CD4-positive, alpha-beta T cell treated with Interleukin-1 beta for 1 hour (primary cell): ENCODE measurements at places on chromosomes 3 and 15.

- no peak for DNase-seq
Measured at GRCh38 chr15:48754011-48754410, 56.9 kb downstream of the CEP152 start.

DNA sequence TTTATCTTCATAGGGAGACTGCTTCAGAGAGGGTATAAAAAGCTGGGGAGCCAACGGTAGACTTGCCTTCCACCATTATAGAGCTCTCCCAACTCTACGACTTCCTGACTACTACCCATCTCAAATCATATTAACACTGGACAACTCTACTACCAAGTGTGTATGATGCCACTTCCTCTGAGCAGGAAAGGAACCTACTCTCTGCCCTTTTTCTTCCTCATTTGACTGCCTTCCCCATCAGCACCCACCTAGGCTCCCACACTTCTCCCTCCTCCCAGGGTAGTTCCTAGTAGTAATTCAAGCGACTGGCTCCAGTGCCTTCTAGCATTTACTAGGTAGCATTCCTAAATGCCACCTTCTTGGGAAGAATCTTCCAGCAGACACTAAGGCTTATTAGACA is 24.5 kb upstream of the TBL1XR1 start:
- DNase-seq = no peak

DNA sequence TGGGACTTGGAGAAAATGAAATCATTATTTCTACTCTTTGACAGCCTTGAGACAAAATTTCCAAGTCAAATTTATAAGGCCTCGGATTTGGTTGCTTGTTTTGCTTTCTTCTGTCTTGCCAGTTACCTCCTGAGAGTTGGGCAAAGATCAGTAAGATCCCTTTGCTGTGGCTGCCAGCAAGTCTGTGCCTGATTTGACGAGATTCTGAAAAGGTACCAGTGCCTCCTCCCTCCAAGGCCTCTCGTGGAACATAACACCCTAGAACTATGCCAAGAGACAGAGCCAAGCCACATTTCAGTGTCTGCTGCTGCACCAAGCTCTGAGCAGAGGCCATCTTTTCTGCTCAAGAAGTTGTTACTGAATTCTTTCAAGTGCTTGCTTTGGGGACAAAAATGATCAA is 61.0 kb downstream of the GTPBP8 start:
- no peak for DNase-seq

DNA sequence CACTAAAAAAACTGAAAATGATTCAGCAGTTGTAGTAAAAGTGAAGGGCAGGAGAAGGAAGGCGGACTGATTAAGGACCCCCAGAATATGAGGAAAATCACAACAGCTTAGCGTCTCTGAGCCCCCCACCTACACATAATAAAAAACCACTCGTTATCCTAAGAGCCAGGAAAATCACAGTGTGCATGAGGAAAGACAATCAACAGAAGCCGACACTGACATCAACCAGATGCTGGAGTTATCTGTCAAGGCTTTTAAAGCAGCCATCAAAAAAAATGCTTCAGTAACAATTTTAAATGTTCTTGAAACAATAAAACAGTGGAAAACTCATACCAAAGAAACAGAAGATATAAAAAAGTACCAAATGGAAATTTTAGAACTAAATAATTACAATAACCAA is 9.7 kb upstream of the CXCR6 start:
- DNase-seq = no peak

DNA sequence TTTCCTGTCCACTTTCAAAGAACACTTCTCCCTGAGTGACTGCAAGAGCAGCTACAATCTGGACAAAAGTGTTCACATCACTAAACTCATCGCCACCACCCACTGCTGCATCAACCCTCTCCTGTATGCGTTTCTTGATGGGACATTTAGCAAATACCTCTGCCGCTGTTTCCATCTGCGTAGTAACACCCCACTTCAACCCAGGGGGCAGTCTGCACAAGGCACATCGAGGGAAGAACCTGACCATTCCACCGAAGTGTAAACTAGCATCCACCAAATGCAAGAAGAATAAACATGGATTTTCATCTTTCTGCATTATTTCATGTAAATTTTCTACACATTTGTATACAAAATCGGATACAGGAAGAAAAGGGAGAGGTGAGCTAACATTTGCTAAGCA is 1.8 kb downstream of the CCRL2 start:
- DNase-seq = no peak

DNA sequence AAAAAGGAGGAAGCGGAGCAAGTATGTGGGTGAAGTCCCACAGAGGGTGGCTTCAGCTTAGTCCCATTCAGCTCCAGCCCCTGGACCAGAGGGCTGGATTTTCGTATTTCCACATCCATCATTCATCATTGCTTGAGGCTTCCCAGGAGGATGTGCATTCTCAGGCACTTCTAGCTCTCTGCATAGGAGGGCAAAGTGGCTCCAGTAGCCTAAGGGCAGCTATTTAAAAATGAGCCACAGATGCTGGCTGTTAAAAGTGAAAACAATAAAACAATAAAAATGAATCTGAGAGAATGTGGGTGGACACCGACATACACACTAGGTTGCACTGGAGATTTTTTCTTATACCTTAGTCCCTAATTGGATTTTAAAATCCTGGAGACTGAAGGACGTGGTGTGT is 629.2 kb upstream of the ZNF385D start:
- DNase-seq = no peak

- no peak for DNase-seq
Measured at GRCh38 chr3:55899887-55900286, 412.8 kb upstream of the WNT5A start.

GRCh38 chr3:108062051-108062450 is 28.8 kb downstream of the CD47 start:
- peak; percentile 6 for DNase-seq

DNA sequence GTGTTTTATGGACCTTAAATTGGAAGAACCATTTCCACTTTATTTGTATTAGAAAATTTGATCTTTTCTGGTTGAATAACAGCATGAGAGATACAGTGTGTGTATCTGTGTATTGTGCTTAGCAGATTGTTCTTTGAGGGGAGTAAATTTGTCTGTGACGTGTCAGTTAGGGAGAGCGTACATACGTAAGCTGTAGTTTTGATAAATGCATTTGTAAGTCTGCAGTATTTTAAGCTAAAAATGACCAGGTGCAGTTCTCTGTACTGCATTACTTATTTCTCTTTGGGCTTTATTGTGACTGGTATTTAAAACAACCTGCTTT is 264.8 kb downstream of the ROBO2 start:
- no peak for DNase-seq

- no peak for DNase-seq
Measured at GRCh38 chr3:70177881-70178645, 134.4 kb downstream of the MDFIC2 start.

GRCh38 chr3:195553268-195553667 is 10.1 kb upstream of the PPP1R2 start:
- DNase-seq = no peak

- no peak for DNase-seq
Measured at GRCh38 chr3:51361746-51362145, 23.3 kb upstream of the MANF start.

- no peak for DNase-seq
Measured at GRCh38 chr3:105260385-105260784, 106.3 kb upstream of the ALCAM start.

GRCh38 chr3:11434563-11435096 is 162.4 kb downstream of the ATG7 start:
- no peak for DNase-seq

DNA sequence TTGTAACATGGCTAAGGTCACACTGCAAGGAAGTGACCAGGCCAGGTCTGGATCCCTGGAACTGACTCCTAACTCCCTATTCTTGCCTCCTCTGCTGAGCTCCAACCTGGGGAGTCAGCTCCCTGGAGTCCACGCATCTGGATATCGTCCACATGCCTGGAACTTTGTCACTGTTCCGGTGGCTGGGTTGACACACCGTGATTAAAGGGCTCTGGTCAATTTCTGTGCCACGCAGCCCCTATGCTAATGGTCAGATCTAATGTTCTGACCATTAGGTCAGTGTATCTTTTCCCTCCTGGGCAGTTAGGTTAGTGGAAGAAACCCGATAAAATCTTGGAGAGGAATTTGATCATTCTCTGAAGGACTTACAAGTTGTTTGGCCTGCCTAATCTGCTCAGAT is 1.6 kb upstream of the TPM1 start:
- DNase-seq = no peak

DNA sequence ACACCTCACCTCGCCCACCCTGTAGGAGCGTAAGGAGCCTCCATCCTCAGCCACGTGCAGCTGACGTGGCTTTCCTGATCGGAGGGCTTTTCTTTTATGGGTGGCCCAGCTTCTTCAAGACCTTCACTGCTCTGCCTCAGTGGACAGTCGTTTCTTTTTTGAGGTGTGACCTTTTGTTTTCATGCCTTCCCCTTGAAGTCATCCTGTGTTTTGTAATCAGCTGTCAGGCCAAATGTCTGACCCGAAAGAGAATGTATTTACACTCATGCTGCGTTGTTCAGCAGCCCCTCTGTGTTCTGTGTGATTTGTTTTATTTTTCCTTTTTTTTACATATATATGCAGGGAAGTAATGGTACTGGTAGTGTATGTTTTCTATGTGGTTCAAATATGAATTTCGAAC is 41.8 kb downstream of the CCK start:
- DNase-seq = no peak

- no peak for DNase-seq
Measured at GRCh38 chr15:95350908-95351307, 979.6 kb upstream of the NR2F2 start.

- no peak for DNase-seq
Measured at GRCh38 chr3:147900851-147901250, 491.7 kb downstream of the ZIC1 start.

DNA sequence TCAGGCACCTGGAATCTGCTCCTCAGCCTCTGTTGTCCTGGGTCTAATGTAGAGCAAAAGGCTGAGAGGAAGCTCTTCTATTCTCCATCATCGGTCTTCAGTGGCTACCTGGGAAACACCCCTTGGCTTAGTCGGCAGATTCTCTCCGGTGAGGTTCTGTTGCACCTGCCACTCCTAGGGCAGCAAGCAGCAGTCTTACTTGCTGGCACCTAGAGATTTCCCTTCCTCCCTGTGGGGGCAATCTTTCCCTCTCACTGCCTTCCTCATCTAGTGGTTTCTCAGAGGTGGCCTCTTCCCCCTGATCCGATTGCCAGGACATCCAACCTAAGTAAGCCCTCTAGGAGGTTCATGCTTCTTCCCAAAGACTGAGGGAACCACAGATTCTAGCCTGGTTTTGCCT is 60.8 kb downstream of the PLS1 start:
- no peak for DNase-seq

DNA sequence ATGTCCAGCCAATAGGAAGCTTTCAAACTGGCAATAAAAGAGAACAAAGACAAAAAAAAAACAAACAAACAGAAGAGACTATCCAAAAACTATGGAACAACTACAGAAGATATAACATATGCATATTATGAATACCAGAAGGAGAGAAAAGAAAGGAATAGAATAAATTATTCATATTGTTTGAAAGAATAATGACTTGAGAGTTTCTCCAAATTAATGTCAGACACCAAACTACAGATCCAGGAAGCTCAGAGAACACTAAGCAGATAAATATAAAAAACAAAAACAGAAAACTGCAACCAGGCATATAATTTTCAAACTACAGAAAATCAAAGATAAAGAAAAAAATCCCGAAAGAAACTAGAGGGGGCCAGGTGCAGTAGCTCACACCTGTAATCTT is 34.1 kb upstream of the AP3B2 start:
- DNase-seq = no peak

GRCh38 chr3:191372122-191372521 is 41.8 kb upstream of the UTS2B start:
- DNase-seq = no peak

DNA sequence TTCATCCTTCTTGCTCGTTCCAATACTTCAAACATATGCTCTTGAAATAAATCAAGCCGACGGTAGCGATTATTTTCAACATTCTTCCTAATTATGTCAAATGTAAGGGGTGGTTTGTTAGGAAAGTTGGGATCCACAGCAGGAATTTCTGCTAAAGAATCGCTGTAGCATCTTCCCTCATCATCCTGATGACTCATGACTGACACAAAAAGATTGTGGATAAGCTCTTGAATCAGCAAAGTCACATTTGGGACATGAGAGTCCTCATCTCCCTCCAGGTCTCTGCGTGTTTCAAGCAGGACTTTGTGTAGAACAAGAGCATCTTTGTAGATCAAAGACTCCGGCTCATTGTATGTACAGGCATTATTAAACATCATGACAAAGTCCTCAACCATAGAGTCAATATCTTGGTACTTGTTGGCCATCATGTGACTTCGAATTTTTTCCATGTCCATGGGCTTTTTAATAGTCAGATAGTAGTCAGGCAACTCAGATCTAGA is 73.0 kb downstream of the UQCC5 start:
- no peak for DNase-seq

- no peak for DNase-seq
Measured at GRCh38 chr3:135161425-135161824, 366.4 kb downstream of the EPHB1 start.

- DNase-seq = peak; percentile 72
Measured at GRCh38 chr3:186259612-186260383, 102.2 kb downstream of the DGKG start.

GRCh38 chr3:47799733-47800132 is 3.2 kb upstream of the DHX30 start:
- no peak for DNase-seq

GRCh38 chr15:63251701-63252100 is 25.7 kb upstream of the APH1B start:
- no peak for DNase-seq

DNA sequence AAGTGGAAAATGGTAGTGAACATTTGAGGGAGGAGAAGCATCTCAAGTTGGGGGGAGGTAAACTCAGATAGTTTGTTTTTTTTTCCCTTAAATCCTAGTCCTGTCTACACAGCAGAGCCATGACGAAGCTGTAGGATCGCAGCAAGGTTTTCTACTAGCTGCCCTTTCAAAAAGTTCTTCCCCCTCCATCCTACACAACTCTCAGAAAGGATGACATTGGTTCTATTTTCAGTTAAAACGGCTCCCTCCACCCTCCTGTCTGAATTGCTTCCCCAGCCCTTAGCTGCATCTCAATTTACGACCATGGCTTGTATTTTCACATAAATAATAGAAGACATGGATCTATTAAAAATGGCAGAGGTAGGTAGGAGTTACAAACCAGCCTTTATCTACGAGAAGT is 2.2 kb downstream of the HOMER2 start:
- DNase-seq = no peak

GRCh38 chr15:27826411-27826810 is 272.7 kb downstream of the OCA2 start:
- no peak for DNase-seq
